Vein endothelial cell (primary cell): ENCODE measurements at places on chromosomes 2 and 18. TPM values are rescaled to one million over a fixed set of nuclear protein-coding genes. Genes with fewer than 3 reads are reported as not detected.

DSG4 gene
- total RNA-seq, result not detected in 2 replicates

REG3G gene
- total RNA-seq, result not detected in 2 replicates

SLC8A1 gene
- 1.6 and 2.3 TPM in 2 replicates for total RNA-seq

COL4A4 gene
- under 0.01 TPM in 1 of 2 replicates, not detected in the other for total RNA-seq

HOXD12 gene
- not detected in 2 replicates for total RNA-seq

MARCO gene
- total RNA-seq, result not detected in 2 replicates
